Testis (tissue), 5 donors: ENCODE measurements at places on chromosomes 13 and 19.

- H3K36me3 ChIP-seq, result no peaks in the 10 kb centered on the region
- H3K4me3 ChIP-seq, result peak overlapping the region; percentile 69
- H3K27ac ChIP-seq, result no peak overlapping the region
- H3K4me1 ChIP-seq, result peaks cover 40% of the 10 kb centered on the region
Measured at GRCh38 chr19:17946965-17947784, 14.4 kb downstream of the CCDC124 start.

DNA sequence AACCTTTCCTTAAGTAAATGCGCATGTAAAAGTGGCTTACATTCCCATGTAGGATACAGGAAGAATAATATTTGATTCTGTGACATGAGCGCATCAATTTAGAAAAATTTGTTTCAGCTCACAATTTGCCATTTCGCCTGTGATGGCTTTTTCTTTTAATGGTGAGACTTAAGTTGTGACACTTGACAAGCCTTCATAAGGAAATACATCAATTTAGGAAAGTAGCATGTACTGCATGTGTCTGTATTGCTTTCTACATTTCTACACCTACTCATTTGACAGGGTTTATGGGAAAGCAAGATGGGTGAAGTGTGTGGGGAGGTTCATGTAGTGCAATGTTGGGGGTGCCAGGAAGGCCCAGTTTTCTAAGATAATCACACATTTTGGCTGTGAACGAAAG lies 12.1 kb upstream of the SCEL start:
- H3K27ac ChIP-seq, result no peak overlapping the region
- no peaks in the 10 kb centered on the region for H3K27me3 ChIP-seq
- no peaks in the 10 kb centered on the region for H3K36me3 ChIP-seq
- no peaks in the 10 kb centered on the region for H3K4me1 ChIP-seq
- DNase-seq, result no peak
- H3K4me3 ChIP-seq, result no peak overlapping the region

DNA sequence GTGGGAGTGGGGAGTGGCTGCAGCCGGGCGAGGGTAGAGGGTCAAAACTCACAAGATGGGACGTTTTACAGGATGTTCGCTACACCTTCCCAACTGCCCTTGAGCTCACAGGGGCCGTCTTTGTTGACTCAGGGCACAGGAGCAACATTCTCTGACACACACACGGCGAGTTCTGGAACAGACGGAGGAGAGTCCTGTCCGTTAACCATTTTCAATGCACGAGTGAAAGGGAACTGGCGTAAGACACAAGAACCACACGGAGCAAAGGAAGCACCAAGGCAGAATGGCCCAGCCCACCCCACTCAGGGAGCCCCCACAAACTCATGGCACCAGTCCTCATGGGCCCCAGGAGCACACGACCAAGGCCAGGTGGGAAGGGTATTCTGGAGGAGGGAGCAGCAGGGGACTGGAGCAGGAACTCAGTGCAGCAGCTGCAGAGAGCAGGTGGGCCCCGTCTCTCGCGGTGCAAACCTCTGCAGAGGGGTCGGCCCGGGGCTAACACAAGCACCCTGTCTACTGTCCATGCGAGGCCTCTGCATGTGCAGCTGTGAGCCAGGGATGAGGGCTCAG lies 37.9 kb upstream of the ISYNA1 start:
- no peaks in the 10 kb centered on the region for H3K36me3 ChIP-seq
- DNase-seq, result no peak
- H3K27me3 ChIP-seq, result no peaks in the 10 kb centered on the region
- no peak overlapping the region for H3K4me3 ChIP-seq
- H3K4me1 ChIP-seq, result peaks cover 36% of the 10 kb centered on the region

GRCh38 chr19:19654441-19654840 lies 9.0 kb downstream of the ATP13A1 start:
- no peaks in the 10 kb centered on the region for H3K36me3 ChIP-seq
- H3K4me3 ChIP-seq, result no peak overlapping the region
- H3K4me1 ChIP-seq, result no peaks in the 10 kb centered on the region
- no peaks in the 10 kb centered on the region for H3K27me3 ChIP-seq
- no peak for DNase-seq

- H3K27me3 ChIP-seq, result no peaks in the 10 kb centered on the region
- no peak overlapping the region for H3K27ac ChIP-seq
- no peaks in the 10 kb centered on the region for H3K36me3 ChIP-seq
- H3K4me3 ChIP-seq, result no peak overlapping the region
- H3K4me1 ChIP-seq, result no peaks in the 10 kb centered on the region
- no peak for DNase-seq
Measured at GRCh38 chr13:43405457-43405856, 381.3 kb downstream of the ENOX1 start.

GRCh38 chr19:42276821-42277220 lies 7.8 kb downstream of the CIC start:
- H3K4me3 ChIP-seq, result no peak overlapping the region
- H3K27me3 ChIP-seq, result no peaks in the 10 kb centered on the region
- no peak for DNase-seq
- H3K27ac ChIP-seq, result no peak overlapping the region

- H3K27me3 ChIP-seq, result no peaks in the 10 kb centered on the region
- no peaks in the 10 kb centered on the region for H3K36me3 ChIP-seq
- DNase-seq, result no peak
- H3K4me3 ChIP-seq, result no peak overlapping the region
Measured at GRCh38 chr13:51465124-51465523, 12.3 kb upstream of the INTS6 start.

GRCh38 chr19:43592800-43593350 lies 3.1 kb downstream of the IRGQ start:
- H3K36me3 ChIP-seq, result no peaks in the 10 kb centered on the region
- H3K4me3 ChIP-seq, result peak overlapping the region; percentile 15
- peaks cover 31% of the 10 kb centered on the region for H3K4me1 ChIP-seq
- no peak overlapping the region for H3K27ac ChIP-seq
- no peaks in the 10 kb centered on the region for H3K27me3 ChIP-seq
- DNase-seq, result no peak

- H3K4me3 ChIP-seq, result no peak overlapping the region
- peaks cover 13% of the 10 kb centered on the region for H3K4me1 ChIP-seq
- DNase-seq, result no peak
- H3K27me3 ChIP-seq, result no peaks in the 10 kb centered on the region
- H3K36me3 ChIP-seq, result no peaks in the 10 kb centered on the region
Measured at GRCh38 chr13:49217962-49218492, 2.1 kb upstream of the MLNR start.

DNA sequence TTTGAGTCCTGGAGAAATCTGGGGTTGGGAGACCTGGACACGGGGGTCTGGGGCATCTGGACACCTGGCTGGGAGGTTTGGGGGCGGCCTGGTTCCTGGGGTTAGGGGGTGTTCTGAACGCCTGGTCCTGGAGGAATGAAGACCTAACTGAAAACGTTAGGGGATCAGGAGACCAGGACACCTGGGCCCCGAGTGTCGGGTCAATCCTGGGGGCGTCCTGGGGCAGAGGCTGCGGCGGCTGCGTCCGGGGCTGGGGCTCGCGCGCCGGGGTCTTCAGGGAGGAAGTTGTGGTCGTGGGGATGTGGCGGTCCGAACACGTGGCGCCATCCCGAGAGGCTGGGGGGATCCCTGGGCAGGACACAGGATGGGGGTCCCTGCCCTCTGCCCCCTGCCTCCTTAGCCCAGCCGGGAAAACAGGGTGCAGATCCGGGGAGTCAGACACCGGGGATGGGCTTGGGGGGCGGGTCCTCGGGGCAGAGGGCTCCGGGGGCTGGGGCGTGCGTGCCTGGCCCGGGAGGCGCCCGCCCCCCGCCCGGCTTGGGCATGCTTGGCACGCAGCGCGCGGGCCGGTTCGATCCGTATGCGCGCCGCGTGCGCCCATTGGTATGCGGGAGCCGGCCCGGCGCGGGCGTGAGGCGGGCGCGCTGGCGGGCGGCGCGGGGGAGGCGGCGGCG lies 632 bp downstream of the NPAS1 start:
- H3K4me3 ChIP-seq, result no peak overlapping the region
- H3K27ac ChIP-seq, result no peak overlapping the region
- no peaks in the 10 kb centered on the region for H3K36me3 ChIP-seq

GRCh38 chr13:60135344-60135743 lies 28.4 kb downstream of the DIAPH3 start:
- DNase-seq, result no peak
- H3K4me3 ChIP-seq, result no peak overlapping the region
- no peaks in the 10 kb centered on the region for H3K4me1 ChIP-seq

GRCh38 chr13:61900033-61900432 lies 484.4 kb upstream of the PCDH20 start:
- no peaks in the 10 kb centered on the region for H3K36me3 ChIP-seq
- H3K4me1 ChIP-seq, result no peaks in the 10 kb centered on the region
- no peaks in the 10 kb centered on the region for H3K27me3 ChIP-seq
- no peak overlapping the region for H3K4me3 ChIP-seq
- H3K27ac ChIP-seq, result no peak overlapping the region
- no peak for DNase-seq

- H3K27ac ChIP-seq, result no peak overlapping the region
- H3K27me3 ChIP-seq, result no peaks in the 10 kb centered on the region
- H3K4me1 ChIP-seq, result no peaks in the 10 kb centered on the region
- no peaks in the 10 kb centered on the region for H3K36me3 ChIP-seq
- H3K4me3 ChIP-seq, result no peak overlapping the region
- no peak for DNase-seq
Measured at GRCh38 chr13:91280801-91281200, 66.7 kb upstream of the MIR17HG start.

DNA sequence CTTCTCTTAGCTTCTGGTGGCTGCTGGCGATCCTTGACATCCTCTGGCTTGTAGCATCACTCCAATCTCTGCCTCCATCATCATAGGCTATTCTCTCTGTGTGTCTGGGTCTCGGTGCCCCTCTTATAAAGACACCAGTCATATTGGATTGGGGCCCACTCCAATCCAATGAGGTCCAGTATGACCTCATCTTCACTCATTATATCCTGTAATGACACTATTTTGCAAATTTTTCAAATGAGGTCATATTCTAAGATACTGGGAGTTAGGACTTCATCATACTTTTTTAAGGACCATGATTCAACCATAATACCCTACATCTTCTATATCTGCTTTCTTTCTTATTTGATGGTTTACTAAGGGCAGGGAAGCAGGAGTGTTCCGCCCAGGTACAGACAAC lies 12.0 kb upstream of the SLC46A3 start:
- H3K27me3 ChIP-seq, result no peaks in the 10 kb centered on the region
- no peak overlapping the region for H3K27ac ChIP-seq
- DNase-seq, result no peak
- no peaks in the 10 kb centered on the region for H3K4me1 ChIP-seq
- no peaks in the 10 kb centered on the region for H3K36me3 ChIP-seq

GRCh38 chr13:20772401-20773131 lies 1.2 kb downstream of the EEF1AKMT1 start:
- H3K4me1 ChIP-seq, result peaks cover 8% of the 10 kb centered on the region
- no peaks in the 10 kb centered on the region for H3K36me3 ChIP-seq
- H3K27me3 ChIP-seq, result no peaks in the 10 kb centered on the region
- no peak for DNase-seq
- H3K4me3 ChIP-seq, result peak overlapping the region; percentile 77

DNA sequence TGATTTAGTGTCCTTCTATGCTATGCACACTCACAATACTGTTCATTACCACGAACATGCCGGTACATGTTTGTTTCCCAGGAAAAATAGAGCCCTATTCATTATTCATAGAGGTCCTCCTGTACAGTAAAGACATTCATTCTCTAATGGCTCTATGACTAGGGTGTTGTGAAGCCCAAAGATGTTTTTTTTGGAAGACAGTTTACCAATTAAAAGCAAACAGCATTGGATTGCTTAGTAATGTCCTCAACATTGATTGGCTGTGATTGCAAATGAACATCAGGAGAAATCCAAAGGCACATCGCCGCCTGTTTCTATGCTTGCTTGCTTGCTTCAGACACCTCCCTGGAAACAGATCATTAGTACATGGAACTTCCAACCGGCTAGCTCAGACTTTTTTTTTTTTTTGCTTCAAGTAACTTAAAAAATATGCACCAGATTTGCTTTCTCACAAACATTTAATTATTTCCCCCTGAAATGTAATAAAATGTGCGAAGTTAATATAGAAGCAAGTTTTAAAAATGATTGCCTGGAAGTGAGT lies 8.8 kb upstream of the GPC6 start:
- H3K27me3 ChIP-seq, result no peaks in the 10 kb centered on the region
- no peaks in the 10 kb centered on the region for H3K36me3 ChIP-seq
- H3K27ac ChIP-seq, result no peak overlapping the region
- H3K4me1 ChIP-seq, result no peaks in the 10 kb centered on the region
- DNase-seq, result no peak
- H3K4me3 ChIP-seq, result no peak overlapping the region

- H3K27me3 ChIP-seq, result no peaks in the 10 kb centered on the region
- peaks cover 10% of the 10 kb centered on the region for H3K4me1 ChIP-seq
- H3K27ac ChIP-seq, result no peak overlapping the region
- DNase-seq, result no peak
Measured at GRCh38 chr13:112651311-112651710, 38.5 kb upstream of the ATP11A start.

DNA sequence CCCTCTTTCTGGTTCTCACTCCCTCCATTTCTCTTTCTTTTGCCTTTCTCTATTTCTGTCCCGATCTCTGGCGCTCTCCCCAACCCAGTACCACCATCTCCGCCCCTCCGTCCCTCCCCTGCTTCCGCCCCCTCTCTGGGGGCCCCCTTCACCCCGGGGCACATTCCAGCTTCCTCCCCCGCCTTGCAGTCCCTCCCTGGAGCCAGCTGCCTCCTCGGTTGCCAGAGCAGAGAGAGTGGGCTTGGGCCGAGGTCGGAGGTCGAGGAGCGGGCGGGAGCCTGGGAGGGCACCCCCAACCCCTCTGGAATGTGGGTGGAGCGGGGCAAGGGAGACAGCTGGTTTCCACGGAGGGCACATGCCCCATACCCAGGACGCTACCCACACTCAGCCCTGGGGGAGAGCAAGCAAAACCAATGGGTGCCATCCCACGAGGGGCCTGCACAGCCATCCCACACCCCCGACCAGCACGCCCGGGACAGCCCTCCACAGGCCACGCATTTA lies 6.5 kb upstream of the CIRBP start:
- DNase-seq, result no peak
- H3K27me3 ChIP-seq, result no peaks in the 10 kb centered on the region
- no peaks in the 10 kb centered on the region for H3K36me3 ChIP-seq
- H3K4me3 ChIP-seq, result no peak overlapping the region
- peaks cover 76% of the 10 kb centered on the region for H3K4me1 ChIP-seq
